ENCODE measurements at places on chromosomes 3 and 15.

DNA sequence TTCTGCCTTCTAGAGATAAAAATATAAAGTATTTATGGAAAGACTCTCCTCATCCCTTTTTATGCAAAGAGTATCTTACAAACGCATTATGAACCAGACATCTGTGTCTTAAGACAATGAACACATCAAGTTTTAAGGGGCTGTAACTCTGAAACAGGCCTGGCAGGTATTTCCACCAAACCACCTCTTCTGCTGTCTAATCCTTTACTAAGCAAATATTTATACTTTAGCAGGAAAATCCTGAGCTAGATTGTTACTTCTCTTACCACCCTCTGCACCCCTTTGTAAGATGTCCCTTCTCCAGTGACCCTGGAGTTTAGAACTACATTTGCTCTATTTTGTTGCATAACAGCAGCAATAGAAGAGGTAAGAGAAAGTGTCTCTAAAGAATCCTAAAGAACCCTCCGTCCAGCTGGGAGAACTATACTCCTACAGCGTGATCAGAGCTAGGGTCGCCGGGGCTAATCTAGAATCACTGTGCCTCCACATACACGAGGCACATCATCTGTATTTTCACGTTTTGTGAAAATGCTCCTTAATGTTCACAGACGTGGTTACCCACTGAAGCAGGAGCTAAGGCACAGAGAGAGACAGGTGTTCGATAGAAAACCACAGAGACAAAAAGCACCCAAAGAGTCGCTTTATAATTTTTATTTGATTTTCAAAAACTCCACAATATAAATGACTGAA, 129.6 kb downstream of the FOXP1 start:
- no peak for DNase-seq

DNA sequence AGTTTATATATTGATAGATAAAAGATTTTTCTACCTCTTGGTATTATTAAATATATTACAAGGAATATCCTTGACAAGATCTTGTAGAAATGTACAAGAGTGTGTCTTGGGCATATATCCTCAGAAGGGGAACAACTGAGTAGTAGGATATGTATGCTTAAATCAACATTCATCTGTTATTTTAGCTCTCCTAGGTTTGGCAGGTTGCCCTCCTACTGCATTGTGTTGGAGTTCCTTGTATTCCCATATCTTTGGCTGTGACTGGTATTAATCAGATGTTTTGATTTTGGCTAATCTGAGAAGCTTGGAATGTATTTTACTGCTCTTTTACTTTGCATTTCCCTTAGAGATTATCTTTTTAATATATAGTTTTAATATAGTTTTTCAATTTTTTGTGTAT, 4.6 kb downstream of the MYRIP start:
- DNase-seq: no peak

- no peak for DNase-seq
These were observed 189.7 kb upstream of the STT3B start for GRCh38 chr3:31343075-31343474.

DNA sequence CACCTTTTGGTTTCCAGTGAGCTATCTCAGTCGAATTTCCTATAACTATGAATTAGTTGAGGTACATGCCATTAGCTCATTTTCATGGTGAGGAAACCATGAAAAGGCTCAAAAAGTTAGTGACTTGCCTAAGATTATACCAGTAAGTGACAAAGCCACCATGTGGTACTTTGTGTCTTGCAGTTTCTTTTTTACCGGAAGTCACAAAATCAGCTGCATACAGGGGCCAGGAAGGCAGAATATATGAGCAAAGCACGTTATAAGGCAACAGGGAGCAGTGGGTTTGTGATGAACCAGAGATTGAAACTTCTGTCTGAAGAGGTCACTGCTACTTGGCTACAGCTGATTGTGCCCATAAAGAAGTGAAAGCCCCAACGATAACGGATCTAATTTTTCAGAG, 50.3 kb downstream of the CMTM8 start:
- DNase-seq: no peak

GRCh38 chr15:56425976-56426375, 39.0 kb downstream of the MNS1 start:
- DNase-seq: no peak

DNA sequence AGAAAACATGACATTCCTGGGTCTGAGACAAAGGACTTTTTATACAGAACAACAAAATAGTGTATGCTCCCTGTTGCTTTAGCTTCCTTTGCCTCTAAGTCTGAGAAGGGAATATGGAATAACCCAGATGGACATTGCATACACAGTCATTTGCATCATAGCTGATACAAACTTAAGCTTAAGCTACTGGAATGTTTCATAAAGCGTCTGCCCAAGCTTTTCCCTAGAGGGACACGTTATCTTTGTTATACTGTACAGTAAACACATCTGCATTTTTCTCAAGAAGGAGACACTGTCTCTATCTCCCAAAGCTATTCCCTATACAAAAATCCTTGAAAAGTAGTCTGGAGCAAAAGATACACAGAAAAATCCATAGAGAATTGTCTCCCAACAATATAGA, 775.0 kb downstream of the DIPK2A start:
- DNase-seq: no peak

- DNase-seq: no peak
These were observed 779.9 kb downstream of the GRM7 start for GRCh38 chr3:7640787-7641186.

DNA sequence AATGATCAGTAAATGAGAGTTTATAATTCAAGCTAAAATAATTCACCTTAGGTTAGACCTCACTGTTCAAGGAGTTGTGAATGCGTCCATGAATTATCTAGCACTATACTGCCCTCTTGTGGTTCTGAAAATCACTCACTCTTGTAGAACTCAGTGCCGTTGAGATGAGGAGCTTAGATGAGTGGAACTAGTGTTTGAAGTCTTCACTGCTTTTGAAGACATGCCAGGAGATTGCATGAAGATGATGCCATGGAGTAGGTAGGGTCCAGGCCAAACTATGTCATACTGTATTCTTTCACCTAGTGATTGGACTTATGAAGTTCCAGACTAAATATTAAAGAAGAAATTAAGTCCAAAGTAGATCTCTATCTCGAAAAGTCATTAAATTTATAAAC, 28.8 kb downstream of the LYSMD4 start:
- DNase-seq: no peak

- DNase-seq: no peak
These were observed 75.9 kb downstream of the TMEM108 start for GRCh38 chr3:133113927-133114597.

- no peak for DNase-seq
These were observed 747.9 kb upstream of the CCDC54 start for GRCh38 chr3:106629215-106629832.

DNA sequence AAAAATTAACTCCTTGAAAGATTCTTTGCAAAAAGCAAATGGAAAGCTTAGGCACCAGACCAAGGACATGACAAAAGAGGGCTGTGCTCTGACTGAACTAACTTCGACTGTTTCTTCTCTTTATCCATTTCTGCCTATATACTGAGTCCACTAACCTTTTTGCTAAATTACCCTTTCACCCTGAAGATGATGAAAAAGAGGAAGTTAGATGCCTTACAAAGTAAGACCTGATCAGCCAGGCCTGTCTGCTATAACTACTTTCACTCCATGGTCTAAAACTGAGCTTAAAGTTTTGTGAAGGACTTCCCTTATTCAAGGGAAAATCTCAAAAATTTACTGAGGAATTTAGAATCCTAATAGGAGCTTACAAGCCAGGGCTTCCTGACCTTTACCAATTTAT, 6.2 kb upstream of the IGSF10 start:
- no peak for DNase-seq

DNA sequence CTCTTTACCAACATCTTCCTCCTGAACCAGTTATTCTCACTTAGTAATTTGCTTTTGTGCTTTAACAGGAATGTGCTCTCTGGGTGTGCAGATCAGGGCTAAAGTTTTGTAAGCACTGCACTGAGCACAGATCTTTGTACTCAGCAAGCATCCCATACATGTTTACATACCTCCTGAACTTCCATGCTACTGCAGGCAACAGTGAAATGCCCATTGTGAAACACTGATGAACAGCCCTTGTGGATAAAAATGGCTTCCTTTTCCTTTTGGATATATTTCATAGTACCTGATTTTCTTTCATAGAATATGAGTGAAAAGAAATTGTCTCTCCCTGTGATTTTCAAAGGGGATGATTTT, 855.9 kb downstream of the MCTP2 start:
- DNase-seq: no peak

GRCh38 chr3:29140666-29141065, 140.2 kb upstream of the RBMS3 start:
- DNase-seq: no peak

GRCh38 chr15:59295261-59296001, 77.2 kb downstream of the MYO1E start:
- DNase-seq: no peak

DNA sequence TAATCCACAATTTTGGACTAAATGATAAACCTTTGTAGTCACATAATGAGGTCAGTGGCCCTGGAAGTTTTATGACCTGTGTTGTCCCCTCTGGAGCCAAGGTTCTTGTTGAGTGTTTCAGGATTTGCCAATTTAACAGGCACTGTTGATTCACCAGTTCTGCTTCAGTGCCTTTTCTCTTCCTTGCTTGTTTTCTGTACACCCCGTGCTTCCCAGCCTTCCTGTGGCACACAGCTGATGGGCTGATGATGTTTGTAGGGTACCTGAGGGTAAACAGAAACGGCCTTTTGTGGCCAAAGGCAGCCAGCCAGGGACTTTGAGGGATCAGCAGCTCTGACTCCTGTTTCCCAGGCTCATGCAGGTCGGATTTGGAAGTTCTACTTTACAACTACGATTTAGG, 13.3 kb downstream of the GYG1 start:
- no peak for DNase-seq

- no peak for DNase-seq
These were observed 801.6 kb downstream of the CADM2 start for GRCh38 chr3:85760342-85760741.

DNA sequence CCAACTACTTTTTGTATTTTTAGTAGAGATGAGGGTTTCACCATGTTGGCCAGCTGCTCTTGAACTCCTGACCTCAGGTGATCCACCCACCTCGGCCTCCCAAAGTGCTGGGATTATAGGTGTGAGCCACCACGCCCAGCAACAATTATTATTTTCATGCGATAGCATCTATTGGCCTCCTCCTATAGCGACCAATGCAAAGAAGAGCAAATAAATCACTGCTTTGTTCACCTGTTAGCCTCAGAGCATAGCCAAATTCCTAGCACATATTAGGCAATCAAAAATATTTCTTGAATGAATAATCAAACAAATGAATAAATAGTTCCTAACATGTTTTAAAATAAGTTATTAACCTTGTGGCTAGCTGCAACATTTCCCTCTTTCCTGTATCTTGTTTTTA, 36.8 kb upstream of the TNFSF10 start:
- DNase-seq: no peak

DNA sequence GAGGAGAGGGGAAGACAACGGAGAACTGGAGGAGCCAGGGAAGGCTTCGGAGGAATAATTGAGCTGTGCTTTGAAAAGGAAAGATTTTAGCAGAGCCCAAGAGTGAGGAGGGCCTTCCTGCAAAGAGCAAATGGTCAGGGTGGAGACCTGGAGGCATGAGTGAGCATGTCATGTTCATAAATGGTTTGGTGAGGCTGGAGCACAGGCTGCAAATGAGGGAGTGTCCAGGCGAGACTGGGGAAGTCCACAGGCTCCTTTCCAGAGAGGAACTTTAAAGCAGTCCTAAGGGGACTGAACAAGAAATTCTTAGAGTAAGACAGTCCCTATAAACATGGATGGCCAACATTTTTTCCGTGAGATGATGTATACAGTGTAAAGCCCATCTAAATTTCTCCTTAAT, 108.8 kb downstream of the THSD4 start:
- no peak for DNase-seq

GRCh38 chr15:28998511-28998910, 112.7 kb downstream of the APBA2 start:
- no peak for DNase-seq

GRCh38 chr3:105538483-105538882, 171.8 kb downstream of the ALCAM start:
- DNase-seq: no peak

- no peak for DNase-seq
These were observed 245.2 kb downstream of the PLOD2 start for GRCh38 chr3:145915787-145916186.

DNA sequence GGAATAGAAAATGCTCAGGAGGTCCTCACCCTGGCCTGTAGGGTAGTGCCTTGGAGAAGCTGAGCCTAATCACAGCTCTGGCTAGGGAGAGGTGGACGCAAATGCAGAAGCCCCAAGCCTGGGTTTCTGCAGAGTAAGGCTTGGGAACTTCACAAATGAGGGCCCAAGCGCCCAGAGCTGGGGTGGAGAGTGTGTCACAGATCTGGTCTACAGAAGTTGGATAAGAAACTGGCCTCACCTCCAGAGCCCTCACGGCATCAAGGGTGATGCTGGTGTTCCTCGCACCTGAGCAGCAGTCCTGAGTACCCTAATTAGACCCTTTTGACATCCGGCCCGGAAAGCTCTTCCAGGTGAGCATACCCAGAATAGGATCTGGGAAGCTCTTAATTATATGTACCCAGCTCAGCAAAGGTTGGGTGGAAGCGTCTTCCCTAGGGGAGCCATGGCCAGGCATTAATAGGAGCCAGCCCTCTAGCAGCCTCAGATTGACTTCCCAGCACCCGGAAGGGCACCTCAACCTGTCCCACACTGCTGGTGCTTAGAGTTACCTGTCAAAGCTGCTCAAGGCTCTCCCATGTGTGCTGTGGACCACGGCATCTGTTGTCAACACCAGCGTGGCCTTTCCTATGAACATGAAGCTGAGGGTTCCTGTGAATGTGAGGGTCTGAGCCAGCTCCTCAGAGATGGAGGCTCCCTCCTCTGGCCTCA, 31.8 kb downstream of the RBM5 start:
- DNase-seq: no peak

DNA sequence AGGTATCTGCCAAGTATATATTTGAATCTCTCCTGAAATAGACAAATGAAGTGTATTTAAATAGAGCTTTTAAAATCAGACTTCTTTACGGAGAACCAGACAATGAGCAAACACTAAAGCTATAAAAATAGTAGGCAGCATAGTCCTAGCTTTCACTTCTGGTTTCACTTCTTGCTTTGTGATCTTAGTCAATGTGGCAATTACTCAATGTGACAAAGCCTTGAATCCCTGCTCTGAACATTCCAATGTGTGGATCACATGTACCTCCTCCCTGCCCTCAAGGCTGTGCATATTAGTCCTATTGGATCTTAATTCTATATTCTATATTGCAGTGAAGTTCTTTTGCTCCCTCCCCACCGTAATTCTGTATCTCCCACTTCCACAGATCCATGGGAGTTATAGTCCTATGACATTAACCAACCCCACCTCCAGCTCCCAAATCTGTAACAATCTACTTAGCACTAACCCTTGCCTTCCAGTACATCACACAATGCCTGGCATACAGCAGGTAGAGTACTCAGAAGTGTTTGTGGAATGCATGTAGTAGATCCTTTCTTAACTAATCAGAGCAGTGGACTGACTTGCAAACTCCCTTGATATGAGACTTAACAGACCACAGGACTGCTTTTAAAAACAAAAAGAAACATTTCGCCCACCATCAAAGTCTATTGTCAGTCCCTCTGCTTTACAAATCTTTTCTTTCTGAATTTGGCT, 24.3 kb upstream of the CP start:
- no peak for DNase-seq

Data from T-helper 9 cell (primary cell).